NCI-H1092 treated with DMSO at 0.1 percent for 48 hours (cell line): ENCODE measurements at places on chromosomes 5 and 9.

DNA sequence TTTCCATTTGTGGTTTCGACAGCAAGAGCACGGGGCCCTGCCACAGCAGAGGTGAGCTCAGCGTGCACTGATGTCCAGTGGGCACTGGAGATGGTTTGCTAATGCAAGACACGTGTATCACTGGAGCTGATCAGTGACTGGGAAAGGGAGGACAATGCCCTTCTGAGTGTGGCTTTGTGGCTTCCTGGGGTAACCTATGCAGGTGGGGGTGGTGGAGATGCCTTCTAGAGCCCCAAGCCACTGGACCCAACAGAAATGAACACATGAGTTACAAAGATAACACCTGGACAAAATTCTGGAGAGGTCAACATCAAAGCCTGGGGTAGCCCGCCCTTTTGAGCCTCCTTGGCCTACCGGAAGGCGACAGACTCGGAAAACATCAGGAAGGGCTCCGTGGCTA lies 261.3 kb downstream of the CRB2 start:
- DNase-seq, result no peak

- DNase-seq, result no peak
These were observed 45.7 kb downstream of the CDK5RAP2 start for GRCh38 chr9:120534266-120534665.

- DNase-seq, result no peak
These were observed 25.7 kb upstream of the OBP2B start for GRCh38 chr9:133234577-133235322.

DNA sequence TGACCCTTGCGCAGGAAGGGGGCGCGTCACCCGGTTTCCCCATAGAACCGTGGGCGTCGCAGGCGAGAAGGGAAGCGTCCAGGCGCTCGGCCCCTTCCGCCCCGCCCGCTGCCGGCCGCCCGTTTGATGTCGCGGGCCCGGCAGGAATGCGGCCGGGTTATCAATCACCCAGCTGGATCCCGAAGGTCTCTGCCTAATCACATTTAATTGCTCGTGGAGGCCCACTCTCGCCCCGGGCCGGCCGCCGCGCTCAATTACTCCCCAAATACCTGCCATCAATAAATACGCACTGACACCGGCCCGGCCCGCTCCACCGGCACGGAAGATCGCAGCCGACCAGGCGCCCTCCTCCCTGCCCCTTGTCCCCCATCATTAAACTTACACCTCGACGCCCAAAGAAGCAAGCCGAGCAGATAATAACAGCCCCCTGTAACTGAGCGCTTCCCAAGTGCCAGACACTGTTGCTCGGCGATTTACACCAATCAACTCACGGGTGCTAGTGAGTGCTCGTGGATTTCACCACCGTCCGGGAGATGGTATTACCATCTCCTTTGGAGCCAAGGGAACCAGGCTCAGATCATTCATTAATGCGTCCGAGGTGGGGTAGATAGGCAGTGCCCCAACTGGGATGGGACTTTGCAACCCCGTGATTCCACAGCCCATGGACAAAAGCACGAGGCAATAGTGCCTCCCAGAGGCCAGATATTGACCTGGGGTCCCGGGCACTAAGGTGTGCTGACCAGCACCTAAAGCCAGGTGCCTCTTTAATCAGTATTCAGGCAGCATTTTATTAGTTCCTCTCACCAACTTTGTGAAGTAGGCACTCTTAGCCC lies 11.3 kb downstream of the MSX2 start:
- DNase-seq, result no peak

DNA sequence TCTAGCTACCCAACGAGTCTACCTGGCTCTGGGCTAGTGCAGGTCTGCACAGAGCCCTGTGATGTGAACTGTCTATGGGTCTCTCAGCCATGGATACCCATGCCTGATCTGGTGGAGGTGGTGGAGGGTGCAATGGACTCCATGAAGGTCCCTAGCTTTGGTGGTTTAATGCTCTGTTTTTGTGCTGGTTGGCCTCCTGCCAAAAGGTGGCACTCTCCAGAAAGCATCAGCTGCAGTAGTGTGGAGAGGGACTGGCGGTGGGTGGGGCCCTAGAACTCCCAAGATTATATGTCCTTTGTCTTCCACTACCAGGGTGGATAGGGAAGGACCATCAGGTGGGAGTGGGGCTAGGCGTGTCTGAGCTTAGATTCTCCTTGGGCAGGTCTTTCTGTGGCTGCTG lies 290.1 kb downstream of the AGTPBP1 start:
- DNase-seq, result no peak

DNA sequence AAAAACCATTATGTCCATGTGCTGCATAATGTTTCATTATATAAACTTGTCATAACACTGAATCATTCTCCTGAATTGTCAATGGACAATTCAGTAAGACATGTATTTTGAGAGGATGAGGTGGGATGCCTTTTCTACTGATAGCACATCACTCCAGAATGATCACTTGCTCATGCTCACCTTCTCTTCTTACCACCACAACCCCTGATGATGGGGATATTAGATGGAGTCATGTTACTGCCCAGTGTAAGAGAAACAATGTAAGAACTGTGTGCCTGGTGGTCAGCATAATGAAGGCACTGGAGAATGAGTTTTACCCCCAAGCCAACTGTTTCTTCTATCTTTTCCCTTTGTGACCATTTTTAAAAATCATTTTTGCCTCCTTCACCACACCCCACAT lies 198.8 kb downstream of the ADAMTSL1 start:
- DNase-seq, result no peak

DNA sequence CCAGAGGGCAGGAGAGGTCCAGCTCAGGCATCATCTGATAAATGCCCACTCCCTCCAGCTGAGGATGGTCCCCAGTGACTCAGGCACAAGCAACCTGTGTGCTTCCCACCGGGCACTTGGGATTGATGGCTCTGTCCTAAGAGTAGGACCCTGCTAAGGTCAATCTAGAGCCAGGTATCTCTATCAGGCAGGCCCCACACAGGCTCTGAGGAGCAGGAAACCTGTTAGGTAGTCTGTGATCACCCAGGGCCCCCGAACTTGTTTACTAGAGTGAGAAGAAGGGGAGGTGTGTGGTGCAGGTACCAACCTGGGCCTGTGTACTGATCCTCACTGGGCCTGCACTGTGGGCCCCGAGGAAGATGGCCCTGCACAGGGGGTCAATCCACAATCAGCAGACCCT lies 119.6 kb upstream of the FSTL4 start:
- no peak for DNase-seq

GRCh38 chr9:5557606-5558587 lies 47.6 kb downstream of the PDCD1LG2 start:
- DNase-seq, result no peak

GRCh38 chr5:96896276-96896675 lies 20.0 kb downstream of the ERAP2 start:
- no peak for DNase-seq

GRCh38 chr5:116898917-116899316 lies 324.3 kb upstream of the SEMA6A start:
- DNase-seq, result no peak

DNA sequence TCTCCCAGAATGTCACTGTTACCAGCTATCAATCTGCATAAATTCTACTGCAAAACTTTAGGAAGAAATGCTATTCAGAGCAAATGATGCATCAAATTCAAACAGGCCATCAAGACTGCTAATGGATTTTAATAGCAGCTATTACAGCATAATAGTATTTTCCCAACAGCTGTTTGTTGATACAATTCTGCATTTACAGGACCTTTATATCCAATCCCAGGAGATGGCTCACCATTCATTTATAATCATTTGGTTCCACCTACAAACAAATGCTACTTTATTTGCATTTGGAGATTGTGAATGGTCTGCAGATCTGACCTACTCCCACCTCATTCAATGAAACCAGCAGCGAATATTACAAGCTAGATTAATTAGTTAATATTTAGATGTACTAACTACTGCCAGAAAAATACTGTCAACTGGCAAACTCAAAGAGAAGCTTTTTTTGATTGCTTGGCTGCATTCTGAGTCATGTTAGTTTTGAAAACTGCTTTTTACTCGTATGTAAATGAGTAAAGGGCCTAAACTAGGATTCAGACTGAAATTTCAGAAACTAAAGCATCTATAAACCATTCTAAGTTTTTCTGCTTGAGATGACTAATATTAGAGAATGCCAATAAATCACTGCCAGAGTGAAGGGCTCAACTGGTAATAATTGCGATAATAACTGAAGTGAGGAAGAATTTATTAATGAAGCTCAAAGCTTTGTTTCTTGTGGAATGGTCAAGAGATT lies 7.1 kb upstream of the PCA3 start:
- peak; percentile 37 for DNase-seq

DNA sequence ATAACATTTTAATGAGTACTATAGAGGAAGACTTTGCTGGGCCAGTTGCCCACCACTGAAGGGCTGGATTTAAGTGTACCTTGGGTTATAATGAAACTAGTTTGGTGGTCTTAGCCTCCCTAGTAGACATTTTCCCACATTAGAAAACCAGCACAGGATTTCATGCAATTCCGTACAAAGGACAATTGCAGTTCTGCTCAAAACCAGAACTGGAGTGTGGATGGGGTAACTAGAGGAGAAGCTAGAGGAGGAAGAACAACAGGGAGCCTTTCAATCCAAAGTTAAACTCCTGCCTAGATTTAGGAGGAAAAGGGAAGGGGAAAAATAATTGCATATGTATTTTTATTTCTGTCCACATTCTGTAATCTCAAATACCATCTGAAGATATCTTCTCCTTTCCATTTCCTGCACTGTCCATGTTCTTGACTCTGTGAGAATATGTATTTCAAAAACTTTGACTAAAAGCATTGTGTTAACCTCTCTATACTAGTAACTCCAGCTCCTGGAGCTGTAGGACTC lies 97.5 kb upstream of the SSBP2 start:
- no peak for DNase-seq

DNA sequence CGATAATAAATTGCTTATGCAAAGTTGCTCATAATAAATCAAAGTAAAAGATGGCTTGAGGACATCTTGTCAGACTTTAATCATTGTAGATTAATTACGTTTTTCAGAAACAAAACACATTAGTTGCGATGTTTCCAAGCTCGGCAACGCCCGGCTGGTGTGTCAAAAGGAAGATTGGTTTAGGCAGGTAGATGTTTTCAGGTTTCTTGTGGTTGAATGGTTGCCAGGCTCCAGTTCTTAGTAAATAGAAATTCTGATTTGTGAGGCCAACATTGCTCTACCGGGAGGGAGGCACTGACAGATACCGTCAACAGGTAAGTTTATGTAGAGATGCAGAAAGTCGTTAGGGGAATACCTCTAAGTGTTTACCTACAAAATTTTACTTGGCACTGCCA lies 280.3 kb downstream of the NPR3 start:
- no peak for DNase-seq

DNA sequence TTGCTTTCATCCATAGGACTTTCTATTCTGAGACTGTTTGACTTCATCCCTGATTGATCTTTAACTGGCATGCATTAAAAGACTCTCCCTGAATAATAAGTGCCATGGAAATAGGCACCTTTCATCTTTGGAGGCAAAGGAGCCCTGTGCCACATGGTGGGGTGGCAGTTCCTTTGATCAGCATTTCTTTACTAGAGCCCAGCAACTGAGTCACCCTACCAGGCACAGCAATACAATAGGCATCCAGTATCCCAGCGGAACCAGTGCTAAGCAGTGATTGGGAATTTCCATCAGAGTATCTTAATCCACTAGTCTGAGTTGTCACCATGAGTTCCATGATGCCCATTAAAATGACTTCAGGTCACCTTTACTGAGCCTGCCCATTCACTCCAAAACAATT lies 476.1 kb upstream of the MPDZ start:
- DNase-seq, result no peak
